Stimulated activated CD4-positive, alpha-beta T cell treated with anti-CD3 and anti-CD28 coated beads, Interleukin-1b, Interleukin-23, amount 100 ng/mL, for 24 hours (primary cell): ENCODE measurements at places on chromosomes 4 and X.

DNA sequence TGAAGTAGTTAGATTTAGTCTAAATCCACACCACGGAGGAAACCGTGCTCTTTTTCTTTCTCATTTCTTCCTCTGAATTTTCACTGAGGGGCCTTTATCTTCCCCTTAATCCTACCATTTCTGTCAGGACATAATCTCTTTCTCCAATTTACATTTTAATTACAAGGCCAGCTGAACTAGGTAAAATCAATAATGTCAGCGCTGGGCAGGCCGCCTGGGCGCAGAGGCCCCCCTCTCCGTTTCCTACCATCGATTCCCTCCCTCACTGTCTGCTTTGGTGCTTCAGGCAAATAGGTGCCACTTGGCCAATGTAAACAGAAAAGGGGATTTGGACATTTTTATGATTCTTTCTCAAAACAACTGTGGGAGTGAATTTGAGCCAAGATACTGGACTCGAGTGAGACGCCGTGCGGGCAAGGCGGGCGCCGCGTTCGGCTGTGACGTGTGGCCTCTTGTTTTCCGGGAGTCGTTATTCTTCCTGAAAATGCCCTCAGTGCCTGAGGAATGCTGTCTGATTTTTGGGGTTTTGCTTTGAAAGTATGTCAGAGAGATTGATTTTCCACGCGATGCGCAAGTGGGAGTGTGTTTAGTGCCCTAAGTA, 22.6 kb downstream of the UVSSA start:
- DNase-seq, result no peak

GRCh38 chr4:110357521-110357920, 118.4 kb upstream of the ENPEP start:
- DNase-seq, result no peak

- DNase-seq, result no peak
These were observed 54.7 kb downstream of the FAM193A start for GRCh38 chr4:2591189-2591588.

DNA sequence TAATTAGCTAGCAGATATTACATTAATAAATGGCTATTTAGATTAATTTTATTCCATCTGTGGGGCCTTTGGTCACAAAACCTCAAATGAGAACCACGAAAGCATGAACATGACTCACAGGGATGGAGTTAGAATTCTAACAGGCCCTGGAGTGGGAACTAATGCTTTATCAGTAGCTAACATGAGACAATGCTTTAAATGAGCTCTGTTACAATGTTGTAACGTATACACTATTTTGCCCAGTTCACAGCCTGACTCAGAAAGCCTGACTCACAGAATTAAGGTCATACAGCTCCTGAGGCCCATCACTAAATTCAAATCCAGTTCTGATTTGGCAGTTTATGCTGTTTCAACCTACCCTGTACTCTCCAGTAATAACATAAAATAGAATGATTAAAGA, 23.2 kb downstream of the VEGFC start:
- DNase-seq, result no peak

GRCh38 chrX:10952619-10953018, 158.5 kb upstream of the HCCS start:
- DNase-seq, result no peak

GRCh38 chr4:169045862-169046584, 36.0 kb upstream of the CBR4 start:
- DNase-seq, result no peak

- DNase-seq, result no peak
These were observed 31.9 kb downstream of the ADRA2C start for GRCh38 chr4:3797831-3798790.

DNA sequence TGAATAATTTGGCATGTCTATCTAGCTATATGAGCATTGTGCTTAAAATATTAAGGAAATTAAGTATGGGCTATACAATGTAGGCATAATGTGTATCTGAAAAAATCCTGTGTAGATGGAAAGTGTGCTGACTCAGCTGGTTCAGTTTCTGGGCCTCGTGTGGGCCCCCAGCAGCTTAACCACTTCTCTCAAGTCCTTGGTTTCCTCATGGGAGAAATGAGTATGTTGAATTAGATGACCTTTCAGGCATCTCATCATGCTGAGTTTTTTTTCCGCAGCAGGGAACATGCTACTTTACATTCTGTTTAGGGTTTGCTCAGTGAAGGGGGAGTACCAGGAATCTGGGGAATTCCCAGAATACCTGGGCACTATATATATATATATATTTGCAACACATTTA, 30.5 kb downstream of the RHOH start:
- DNase-seq, result no peak

DNA sequence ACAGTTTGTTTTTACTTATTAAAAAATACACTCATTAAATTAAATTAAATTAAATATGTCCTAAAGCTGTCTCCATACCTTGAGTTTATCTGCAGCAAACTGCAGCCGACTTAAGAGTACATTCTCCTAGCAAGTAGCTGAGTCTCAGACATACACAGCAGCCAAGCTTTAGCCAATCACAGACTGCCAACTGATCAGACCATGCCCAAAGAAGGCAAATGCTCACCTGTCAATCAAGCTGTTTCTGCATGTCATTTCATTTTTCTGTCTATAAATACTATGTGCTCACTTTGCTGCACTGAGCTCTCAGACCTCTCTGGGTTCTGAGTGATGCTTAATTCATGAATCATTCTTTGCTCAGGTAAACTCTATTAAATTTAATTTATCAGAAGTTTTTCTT, 280.9 kb upstream of the EPHA5 start:
- no peak for DNase-seq

GRCh38 chr4:141646969-141647368, 10.6 kb downstream of the IL15 start:
- no peak for DNase-seq

DNA sequence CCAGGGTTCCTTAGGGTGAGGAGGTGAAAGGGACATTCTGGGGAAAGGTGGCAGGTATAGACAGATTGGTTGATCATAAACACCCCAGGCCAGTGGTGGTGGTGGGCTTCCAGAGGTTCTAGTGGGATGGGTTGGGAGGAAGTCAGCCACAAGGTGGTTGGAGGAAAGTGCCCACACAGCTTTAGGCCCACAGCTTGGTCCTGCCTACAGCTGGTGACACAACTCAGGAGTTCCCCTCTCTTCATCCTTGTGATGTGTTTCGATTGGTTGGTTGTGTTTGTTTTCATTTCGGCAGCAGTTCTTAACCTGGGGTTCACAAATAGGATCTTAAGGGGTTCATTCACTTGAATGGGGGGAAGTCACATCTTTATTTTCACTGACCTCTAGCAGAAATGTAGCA, 157.0 kb downstream of the TMEM164 start:
- no peak for DNase-seq

GRCh38 chr4:74932832-74933561, at the start of gene PARM1:
Gene PARM1 (plus strand): TSS chr4:74933116. CDS start chr4:74933328, 212 bp downstream.
- peak; percentile 50 for DNase-seq

- DNase-seq, result no peak
These were observed 403 bp upstream of the LGI2 start for GRCh38 chr4:25031077-25031621.

- DNase-seq, result peak; percentile 36
These were observed 5.6 kb upstream of the CT47C1 start for GRCh38 chrX:119067023-119067739.

DNA sequence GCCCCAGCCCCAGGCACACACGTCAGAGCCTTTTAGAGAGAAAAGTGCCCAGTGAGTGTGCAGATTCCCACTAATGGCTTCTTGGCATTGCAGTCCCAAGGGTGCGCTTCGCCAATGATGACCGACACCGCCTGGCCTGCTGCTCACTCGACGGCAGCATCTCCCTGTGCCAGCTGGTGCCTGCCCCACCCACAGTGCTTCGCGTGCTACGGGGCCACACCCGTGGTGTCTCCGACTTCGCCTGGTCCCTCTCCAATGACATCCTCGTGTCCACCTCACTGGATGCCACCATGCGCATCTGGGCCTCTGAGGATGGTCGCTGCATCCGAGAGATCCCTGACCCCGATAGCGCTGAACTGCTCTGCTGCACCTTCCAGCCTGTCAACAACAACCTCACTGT, 2.9 kb downstream of the WDR13 start:
- DNase-seq, result no peak

DNA sequence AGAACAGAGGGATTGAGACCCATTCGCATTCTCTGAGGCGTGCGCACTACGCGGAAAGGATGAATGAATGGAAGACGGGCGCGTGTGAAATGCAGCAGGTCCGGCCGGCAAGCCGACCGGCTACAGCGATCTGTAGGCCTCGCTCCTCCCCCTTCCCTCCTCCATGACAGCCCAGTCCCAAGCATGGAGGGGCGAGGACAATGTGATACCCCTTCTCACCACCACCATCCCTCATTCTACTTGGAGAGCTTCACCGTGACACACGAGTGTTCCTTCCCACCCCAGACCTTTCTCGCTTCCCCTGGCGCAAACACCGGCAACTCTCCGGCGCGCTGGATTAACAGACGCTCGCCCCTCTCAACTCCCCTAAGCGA, 815 bp downstream of the EIF4E start:
- DNase-seq, result peak; percentile 33

- no peak for DNase-seq
These were observed 61.4 kb downstream of the GBA3 start for GRCh38 chr4:22754116-22754515.

GRCh38 chr4:18568600-18568999, 547.0 kb upstream of the LCORL start:
- no peak for DNase-seq

DNA sequence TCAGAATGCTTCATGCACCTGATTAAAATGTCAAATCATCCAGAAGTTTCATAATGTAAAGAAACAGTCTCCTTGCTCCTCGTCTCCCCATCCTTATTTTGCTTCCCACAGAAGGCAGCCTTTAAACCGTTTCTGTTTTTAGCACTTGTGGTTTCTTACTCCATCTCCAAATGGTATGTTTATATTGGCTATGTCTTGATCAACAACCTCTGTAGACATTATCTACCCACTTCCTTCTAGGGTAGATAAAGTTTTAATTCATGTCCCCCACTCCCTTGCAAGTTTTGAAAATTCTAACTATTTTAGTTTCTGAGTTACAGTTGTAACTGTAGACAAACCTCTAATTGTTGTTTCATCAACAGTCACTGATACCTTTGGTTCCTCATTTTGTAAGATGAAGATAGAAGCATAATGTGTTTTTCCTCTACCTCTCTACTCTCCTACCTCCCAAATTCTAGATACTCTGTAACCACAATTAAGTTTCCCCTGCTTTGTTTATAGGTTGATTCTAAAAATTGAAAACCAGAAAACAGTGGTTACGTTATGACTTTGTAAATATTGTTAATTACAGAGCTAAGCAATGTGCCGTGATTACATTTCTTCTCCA, 291.7 kb upstream of the GATB start:
- DNase-seq, result no peak

DNA sequence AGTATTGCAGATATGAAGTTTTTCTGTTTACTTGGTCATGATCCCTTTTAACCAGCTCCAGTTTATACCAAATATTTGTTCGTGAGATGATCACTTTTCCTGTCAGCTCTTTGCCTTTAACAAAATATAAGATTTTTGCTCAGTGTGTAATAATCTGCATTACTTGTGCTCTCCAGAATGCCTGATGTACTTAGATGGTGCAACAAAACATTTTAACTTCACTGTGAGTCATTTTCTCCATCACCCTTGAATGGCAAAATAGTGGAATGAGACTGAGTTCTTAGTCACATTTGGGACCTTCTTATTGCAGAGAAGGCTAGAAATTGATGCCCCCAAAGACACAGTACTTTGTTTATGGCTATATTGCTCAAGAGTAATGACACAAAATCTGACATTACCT, 252.0 kb downstream of the FRMPD4 start:
- DNase-seq, result no peak

- DNase-seq, result no peak
These were observed 114.0 kb downstream of the BCOR start for GRCh38 chrX:39983715-39984114.

DNA sequence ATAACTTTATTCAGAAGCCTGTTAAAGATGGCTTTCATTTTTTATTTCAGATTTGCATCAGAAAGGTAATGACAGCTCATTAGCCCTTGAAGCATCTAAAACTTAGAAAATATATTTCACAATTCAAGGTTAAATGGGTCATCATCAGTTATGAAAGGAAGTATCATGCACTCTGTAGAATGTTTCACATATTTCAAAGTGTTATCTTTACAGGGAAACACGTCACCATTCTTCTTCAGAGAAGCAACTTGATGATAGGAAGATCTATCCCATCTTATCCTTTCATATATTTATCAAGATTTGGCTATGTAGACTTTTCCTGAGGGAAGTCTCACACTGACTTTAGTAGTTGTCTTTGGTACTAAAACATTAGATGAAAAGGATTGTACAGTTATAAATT, 277.8 kb downstream of the TENM3 start:
- no peak for DNase-seq
